Placental epithelial cell (primary cell): ENCODE measurements at places on chromosomes 16 and 17. TPM values are rescaled to one million over a fixed set of nuclear protein-coding genes. Genes with fewer than 3 reads are reported as not detected.

Gene SPNS1
- 32.6 and 70.6 TPM in 2 replicates for total RNA-seq

Gene TSEN54
- total RNA-seq: 10.2 and 12.7 TPM in 2 replicates

Gene SLC7A6
- total RNA-seq: 16.1 and 44.9 TPM in 2 replicates

Gene MT1F
- 9.1 and 14.5 TPM in 2 replicates for total RNA-seq

Gene AGRP
- not detected in 2 replicates for total RNA-seq

Gene ST6GALNAC2
- 8.6 and 20.8 TPM in 2 replicates for total RNA-seq

Gene MYH2
- not detected in 2 replicates for total RNA-seq

Gene TRPV3
- total RNA-seq: 15.7 and 18.5 TPM in 2 replicates

Gene CD79B
- total RNA-seq: not detected in 2 replicates
